ENCODE measurements at places on chromosomes 12 and 14.

DNA sequence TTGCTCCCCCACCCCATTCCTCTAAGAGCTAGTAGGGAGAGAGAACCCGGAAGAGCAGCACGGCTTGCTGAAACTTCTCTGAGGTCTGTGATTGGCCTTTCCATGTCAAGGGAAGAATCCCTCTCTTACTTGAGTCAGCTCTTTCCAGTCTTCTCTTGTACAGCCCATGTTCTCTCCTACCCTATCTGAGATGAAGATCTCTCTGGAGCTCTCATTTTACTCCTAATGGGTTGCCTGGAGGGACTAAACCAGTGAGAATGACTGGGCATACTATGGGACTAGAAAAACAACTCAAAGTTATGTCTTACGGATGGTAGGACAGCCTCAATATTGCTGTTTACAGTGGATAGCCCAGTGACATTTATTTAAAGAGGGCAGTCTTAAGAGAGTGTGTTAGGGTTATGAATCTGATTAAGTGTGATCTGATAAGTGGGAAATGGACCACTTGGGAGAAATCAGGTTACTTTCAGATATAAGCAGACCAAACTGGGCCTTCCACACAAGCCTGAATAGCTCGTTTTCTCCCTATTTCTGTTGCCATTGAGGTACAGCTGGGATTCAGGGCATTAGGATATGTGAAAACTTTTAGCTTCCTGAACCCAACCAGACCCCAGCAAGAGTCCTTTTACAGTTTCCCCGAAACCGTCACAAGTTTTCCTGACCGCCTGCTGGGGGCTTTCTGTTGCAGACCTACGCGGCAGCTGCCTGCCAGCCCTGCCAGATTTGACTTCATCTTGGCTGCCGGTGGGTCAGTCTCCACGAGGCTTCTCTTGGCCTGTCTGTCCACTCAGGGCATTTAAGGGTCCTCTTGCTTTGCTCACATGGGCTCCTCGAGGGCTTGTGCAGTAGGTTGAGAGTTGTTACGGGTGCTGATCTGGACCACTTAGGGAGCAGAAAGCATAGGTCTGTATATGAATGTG, 16.9 kb downstream of the ETV6 start:
- no peak for DNase-seq

GRCh38 chr14:37170237-37170636, 2.2 kb downstream of the SLC25A21 start:
- no peak for DNase-seq

DNA sequence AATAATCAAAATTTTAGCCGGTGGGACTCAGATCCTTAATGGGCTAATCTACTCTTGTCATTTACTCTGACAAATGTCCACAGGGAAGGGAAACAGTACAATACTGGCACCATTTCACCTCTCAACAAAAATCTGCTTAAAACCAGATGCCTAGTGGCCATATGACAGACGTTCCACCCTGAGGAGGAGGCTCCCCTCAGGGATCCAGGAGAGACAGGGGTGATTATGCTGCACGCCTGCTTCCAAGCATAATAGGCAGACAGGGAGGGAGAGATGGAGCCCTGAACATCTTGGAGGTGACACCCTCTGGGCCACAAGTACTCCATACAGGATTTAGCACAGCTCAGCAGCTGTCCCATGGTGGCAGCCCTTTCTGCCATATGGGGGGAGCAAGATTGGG, 24.8 kb upstream of the AKAP6 start:
- no peak for DNase-seq

DNA sequence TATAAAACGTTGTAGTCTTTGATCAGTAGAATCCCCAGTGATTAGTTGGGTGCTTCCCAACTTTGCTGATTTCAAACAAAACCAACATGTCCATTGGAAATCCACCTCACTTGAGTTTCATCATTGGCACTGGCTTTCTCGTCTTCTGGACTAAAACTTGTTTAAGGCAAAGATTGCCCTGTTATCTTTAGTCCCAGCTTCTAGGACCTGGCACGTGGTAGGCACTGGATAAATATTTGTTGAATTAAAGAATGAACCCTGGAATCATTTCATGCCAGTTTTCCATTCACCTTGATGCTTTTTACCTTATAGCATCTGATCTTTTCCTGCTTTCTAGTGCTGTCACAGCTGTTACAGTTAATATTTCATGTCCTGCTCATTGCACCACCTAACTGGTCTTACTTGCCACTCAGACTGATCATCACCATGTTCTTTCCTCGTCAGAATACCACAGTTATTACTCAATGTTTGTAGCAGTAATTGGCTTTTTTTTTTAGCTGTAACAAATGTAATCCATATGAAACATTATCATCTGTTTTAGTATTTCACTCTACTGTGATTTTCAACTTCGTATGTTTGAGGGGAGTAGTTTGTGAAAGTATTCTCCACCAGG, 7.3 kb upstream of the C12orf50 start:
- no peak for DNase-seq

DNA sequence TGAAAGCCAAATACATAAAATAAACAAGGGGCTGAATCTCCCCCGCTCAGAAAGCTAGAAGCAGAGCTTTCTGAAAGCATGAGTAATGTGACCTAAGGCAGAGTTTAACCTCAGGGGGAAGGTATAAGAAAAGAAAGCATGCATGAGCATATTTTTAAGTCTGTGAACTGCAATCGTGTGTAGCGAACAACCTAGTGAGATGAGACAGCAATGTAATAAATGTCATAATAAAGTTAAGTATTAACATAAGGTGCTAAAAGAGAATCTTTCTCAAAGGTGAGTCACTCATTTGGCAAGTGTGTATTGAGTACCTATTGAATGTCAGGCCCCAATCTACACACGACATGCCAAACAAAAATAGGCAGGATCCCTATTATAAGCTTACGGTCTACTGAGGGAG, 14.2 kb upstream of the WDR20 start:
- no peak for DNase-seq

- DNase-seq: peak; percentile 24
Observed at GRCh38 chr12:76927170-76927784, 48.5 kb upstream of the CSRP2 start.

- no peak for DNase-seq
Observed at GRCh38 chr12:40618636-40619035, 73.6 kb upstream of the CNTN1 start.

- no peak for DNase-seq
Observed at GRCh38 chr14:58839233-58839632, 201.5 kb downstream of the DACT1 start.

- DNase-seq: no peak
Observed at GRCh38 chr12:108735855-108736254, 4.5 kb upstream of the CORO1C start.

DNA sequence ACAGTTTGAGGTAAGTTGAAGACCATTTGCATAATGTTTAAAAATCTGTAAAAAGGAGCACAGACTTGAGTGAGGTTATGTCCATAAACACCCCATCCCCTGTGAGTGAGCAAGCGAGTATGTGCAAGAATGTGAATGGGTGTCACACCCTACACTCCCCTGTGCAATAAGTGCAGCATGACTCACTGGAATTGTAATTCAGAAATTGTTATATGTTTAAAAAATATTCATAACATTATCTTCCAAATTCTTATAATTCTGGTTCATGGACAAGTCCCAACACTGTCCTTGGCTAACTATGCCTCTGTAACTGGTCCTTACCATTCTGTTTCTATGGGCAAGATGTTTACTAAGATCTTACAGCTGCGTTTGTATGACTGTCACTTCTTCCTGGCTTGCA, 207.8 kb upstream of the FAR2 start:
- DNase-seq: no peak

- no peak for DNase-seq
Observed at GRCh38 chr12:107335802-107336570, 242.6 kb upstream of the CRY1 start.

- DNase-seq: no peak
Observed at GRCh38 chr14:64193821-64194220, 100.3 kb downstream of the ESR2 start.

DNA sequence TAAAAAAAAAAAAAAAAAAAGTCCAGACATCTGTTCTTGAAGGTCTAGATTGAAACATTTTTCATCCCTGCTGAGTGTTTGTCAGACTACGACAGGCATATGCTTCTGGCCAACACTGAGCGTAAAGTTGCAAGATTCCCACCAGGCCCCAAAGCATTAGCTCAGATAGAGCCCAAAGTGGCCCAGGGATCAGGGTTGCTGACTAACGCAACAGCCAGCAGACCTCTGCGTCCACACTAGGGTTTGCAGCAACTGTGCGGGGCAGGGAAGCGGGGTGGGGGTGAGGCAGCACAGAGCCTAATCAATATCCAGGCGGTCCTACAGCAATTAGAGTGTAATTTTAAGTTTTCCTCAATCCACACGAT, 55.7 kb downstream of the SSH1 start:
- no peak for DNase-seq

- DNase-seq: no peak
Observed at GRCh38 chr12:81953541-81953940, 194.4 kb upstream of the PPFIA2 start.

- no peak for DNase-seq
Observed at GRCh38 chr14:55546212-55546874, 33.7 kb upstream of the KTN1 start.

GRCh38 chr14:54947230-54947629, 44.6 kb upstream of the GCH1 start:
- no peak for DNase-seq

DNA sequence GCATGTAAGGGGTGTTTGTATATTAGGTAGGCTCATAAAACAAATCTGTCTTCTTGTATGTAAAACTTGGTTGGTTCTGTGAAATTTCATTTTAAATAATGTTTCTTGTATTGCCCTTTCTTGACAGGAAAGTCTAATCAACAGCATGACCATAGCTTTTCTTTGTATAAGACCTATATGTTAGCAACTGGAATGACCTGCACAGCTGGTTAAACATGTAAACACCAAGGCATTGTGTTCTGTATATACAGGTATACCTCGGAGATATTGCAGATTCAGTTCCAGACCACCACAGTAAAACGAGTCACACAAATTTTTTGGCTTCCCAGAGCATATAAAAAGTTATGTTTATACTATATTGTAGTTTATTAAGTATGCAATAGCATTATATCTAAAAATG, 183.6 kb downstream of the ERC1 start:
- no peak for DNase-seq

GRCh38 chr12:99339663-99340062, 307.9 kb upstream of the GARIN6 start:
- DNase-seq: no peak

- no peak for DNase-seq
Observed at GRCh38 chr14:81165188-81165587, 55.6 kb downstream of the GTF2A1 start.

DNA sequence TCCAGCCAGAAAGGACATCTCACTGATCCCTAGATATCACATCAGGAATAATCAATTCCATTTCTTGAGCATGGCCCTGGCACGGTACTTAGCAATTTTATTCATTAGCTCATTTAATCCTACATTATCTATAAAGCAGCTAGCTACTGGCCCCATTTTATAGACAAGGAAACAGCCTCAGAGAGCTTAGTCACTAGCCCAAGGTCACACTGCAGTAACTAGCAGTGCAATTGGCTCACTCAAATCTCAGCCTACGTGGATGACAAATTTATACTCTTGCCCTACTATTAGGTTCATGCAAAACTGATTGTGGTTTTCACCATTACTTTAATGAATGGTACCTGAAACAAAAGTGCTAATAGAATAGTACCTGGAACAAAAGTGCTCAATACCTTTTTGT, 41.7 kb downstream of the NUAK1 start:
- DNase-seq: no peak

DNA sequence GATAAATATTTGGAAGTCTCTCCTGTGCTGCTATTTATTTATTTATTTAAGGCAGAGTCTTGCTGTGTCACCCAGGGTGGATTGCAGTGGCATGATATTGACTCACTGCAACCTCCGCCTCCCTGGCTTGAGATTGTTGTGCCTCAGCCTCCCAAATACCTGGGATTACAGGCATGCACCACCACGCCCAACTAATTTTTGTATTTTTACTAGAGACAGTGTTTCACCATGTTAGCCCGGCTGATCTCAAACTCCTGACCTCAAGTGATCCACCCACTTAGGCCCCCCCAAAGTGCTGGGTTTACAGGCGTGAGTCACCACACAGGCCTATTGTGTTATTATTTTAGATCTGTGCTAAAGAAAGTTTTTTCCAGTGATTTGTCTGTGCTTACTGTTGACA, 225.2 kb downstream of the CCER1 start:
- no peak for DNase-seq

- no peak for DNase-seq
Observed at GRCh38 chr14:75579338-75579864, 981 bp downstream of the FLVCR2 start.

- DNase-seq: no peak
Observed at GRCh38 chr12:31783556-31783955, 54.7 kb upstream of the AMN1 start.

- DNase-seq: no peak
Observed at GRCh38 chr12:95766356-95767019, 24.1 kb downstream of the NTN4 start.

DNA sequence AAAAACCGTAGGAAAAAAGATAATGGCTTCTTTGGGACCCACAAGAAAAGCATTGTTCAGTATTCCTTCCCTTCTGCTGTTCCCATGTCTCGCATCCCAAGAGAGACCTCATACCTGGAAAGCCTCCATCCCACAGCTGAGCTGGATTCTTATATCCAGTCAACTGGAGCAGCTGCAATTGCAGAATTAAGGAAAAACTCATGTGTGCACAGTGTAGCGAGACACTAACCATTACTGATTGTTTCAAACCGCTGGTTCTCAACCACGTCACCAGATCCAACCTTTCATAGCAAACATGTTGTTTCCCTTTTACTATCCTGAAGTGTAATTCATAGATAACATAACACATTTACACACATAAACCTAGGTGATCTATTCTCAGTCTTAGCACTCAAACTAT, 5.5 kb upstream of the RNASE10 start:
- DNase-seq: no peak

DNA sequence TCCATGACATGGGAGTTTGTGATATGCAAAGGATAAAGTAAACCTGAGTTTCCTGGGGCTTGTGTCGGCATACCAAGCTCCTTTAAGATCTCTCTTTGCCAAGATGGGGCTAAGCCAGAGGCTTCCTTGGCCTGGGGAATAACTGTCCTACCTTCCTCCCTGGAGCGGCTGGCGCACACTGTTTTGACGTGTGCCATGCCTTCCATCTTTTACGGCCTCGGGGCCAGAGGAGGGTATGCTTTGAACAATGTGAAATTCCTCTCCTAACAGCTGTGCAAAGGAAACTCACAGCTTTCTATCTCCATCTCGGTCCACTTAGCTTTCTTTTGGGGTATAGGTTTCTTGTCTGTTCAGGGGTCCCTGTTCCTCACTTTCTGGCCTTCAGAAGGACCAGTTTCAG, 55.2 kb downstream of the NTF3 start:
- DNase-seq: no peak

- DNase-seq: no peak
Observed at GRCh38 chr12:57989838-57990237, 48.5 kb downstream of the ATP23 start.

GRCh38 chr12:119578112-119578511, 15.5 kb upstream of the TMEM233 start:
- no peak for DNase-seq

Data from activated naive CD4-positive, alpha-beta T cell treated with anti-CD3 and anti-CD28 coated beads, Interleukin-2, amount 50 U/mL, for 16 hours (primary cell).